Natural killer cell treated with Interleukin-12 subunit alpha and Interleukin-12 subunit beta and Interleukin-15 and Interleukin-18, amount 100 ng/mL, for 72 hours (primary cell): ENCODE measurements at places on chromosomes 2 and 18.

GRCh38 chr2:167944825-167945659, 302.4 kb downstream of the STK39 start:
- H3K27me3 ChIP-seq: peaks cover 10% of the 10 kb centered on the region
- H3K4me1 ChIP-seq: no peaks in the 10 kb centered on the region
- H3K4me3 ChIP-seq: no peak overlapping the region
- DNase-seq: no peak

DNA sequence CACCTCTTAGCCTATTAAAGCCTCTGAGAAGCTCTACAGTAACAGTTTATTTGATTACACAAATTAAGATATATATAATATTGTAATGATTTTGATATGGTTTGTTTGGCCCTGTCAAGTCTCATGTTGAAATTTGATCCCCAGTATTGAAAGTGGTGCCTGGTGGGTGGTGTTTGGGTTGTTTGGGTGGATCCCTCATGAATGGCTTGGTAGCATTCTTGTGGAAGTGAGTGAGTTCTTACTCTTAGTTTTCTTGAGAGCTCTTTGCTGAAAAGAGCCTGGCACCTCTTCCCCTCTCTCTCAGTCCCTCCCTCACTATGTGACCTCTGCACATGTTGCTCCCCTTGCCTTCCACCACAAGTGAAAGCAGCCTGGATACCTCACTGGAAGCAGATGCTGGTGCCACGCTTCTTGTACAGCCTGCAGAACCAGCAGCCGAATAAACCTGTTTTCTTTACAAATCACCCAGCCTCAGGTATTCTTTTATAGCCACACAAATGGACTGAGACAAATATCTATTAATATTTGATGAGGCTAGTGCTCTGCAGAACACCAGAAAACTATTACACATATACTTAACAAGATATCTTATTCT, 52.8 kb downstream of the SLC4A10 start:
- no peak for DNase-seq
- no peaks in the 10 kb centered on the region for H3K4me1 ChIP-seq
- H3K4me3 ChIP-seq: no peak overlapping the region
- no peaks in the 10 kb centered on the region for H3K36me3 ChIP-seq
- peaks cover 2% of the 10 kb centered on the region for H3K27me3 ChIP-seq

GRCh38 chr2:58655152-58655551, 414.0 kb upstream of the FANCL start:
- H3K4me1 ChIP-seq: no peaks in the 10 kb centered on the region
- no peak for DNase-seq
- H3K27me3 ChIP-seq: no peaks in the 10 kb centered on the region
- no peak overlapping the region for H3K27ac ChIP-seq

DNA sequence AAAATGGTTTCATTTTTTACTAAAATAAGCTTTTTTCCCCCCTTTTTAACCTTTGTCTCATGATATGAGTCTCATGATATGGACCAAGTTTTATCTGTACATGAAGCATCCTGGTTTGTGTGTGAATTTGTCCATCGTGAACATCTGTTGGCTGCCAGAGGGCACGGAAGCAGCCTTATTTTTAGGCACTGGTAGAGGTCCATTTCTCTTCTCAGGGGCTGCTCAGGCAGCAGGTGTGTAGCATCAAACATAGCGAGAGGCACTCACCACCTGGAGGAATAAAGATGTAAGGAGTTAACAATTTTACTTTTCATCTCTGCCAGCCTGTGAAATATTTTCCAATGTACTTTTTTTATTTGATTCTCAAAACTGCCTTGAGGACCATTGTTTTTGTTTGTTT, 134.5 kb downstream of the RHBDD1 start:
- DNase-seq: no peak
- peaks cover 16% of the 10 kb centered on the region for H3K4me1 ChIP-seq
- no peak overlapping the region for H3K27ac ChIP-seq
- H3K36me3 ChIP-seq: no peaks in the 10 kb centered on the region

- H3K4me1 ChIP-seq: no peaks in the 10 kb centered on the region
- no peak for DNase-seq
- H3K4me3 ChIP-seq: no peak overlapping the region
- H3K36me3 ChIP-seq: no peaks in the 10 kb centered on the region
- H3K27ac ChIP-seq: no peak overlapping the region
- H3K27me3 ChIP-seq: no peaks in the 10 kb centered on the region
Measured at GRCh38 chr2:138059487-138060300, 95.4 kb downstream of the HNMT start.

GRCh38 chr2:197453914-197454398, 604 bp downstream of the COQ10B start:
- H3K27me3 ChIP-seq: no peaks in the 10 kb centered on the region
- DNase-seq: no peak
- H3K27ac ChIP-seq: peak overlapping the region; percentile 99
- H3K36me3 ChIP-seq: no peaks in the 10 kb centered on the region

DNA sequence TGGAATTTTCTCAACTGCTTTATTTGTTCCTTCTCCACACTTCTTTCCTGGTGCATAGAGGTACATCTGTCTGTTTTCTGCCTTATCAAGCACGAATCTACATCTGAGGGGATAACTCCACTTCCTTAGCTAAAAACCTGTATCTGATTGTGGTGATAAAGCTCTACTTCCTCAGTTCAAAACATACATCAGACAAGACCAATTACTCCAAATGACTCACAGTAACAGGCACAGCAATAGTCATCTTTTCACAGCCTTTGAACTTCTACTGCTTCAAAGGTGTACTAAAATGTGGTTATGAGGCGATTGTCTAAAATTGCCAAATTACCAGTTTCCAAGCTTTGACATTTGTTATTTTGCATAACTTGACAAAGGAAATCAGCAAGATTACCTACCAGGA, 803.6 kb upstream of the ZEB2 start:
- no peak for DNase-seq
- peak overlapping the region; percentile 59 for H3K4me3 ChIP-seq
- peak overlapping the region; percentile 58 for H3K27ac ChIP-seq
- H3K36me3 ChIP-seq: no peaks in the 10 kb centered on the region
- peaks cover 18% of the 10 kb centered on the region for H3K4me1 ChIP-seq
- H3K27me3 ChIP-seq: peaks cover 3% of the 10 kb centered on the region

- H3K4me3 ChIP-seq: no peak overlapping the region
- DNase-seq: no peak
- H3K27ac ChIP-seq: no peak overlapping the region
- H3K27me3 ChIP-seq: peaks cover 14% of the 10 kb centered on the region
Measured at GRCh38 chr2:219452361-219453317, 18.0 kb downstream of the SPEG start.

GRCh38 chr18:68796936-68797690, 767 bp upstream of the CCDC102B start:
- no peaks in the 10 kb centered on the region for H3K27me3 ChIP-seq
- H3K4me3 ChIP-seq: no peak overlapping the region
- no peak for DNase-seq
- H3K27ac ChIP-seq: no peak overlapping the region

DNA sequence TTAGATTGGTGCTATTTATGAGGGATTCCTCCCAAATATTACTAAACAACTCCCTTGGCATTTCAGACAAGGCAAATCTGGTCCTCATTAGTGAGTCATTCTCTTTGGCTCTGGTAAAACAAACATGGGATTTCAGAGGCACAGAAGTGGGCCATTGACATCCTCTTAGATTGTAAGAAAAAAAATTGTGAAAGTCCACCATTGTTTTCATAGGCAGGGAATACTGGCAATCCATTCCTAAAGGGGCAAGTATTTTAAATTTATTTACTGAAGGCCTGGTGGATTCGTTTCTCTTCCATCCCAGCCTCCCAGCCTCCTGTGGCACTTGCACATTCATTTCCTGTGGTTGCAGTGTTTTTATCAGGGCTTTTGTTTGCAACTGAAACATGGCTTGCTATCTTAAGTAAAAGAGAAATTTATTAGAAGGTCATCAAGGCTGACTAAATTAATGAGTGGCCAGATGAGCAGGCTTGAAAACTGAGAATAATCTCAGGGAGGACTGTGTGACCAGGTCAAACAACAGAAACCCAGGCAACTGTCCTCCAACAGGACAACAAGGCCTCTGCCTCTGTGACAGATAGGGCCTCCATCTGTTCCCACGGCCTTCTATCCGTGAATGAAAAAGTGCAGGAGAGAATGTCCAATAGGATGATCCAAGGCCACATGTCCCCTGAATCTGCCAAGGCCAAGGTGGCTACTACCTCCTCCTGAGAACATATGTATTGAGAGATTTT, 23.1 kb upstream of the TNFAIP6 start:
- DNase-seq: no peak
- H3K4me3 ChIP-seq: no peak overlapping the region
- H3K36me3 ChIP-seq: no peaks in the 10 kb centered on the region
- no peaks in the 10 kb centered on the region for H3K4me1 ChIP-seq
- no peak overlapping the region for H3K27ac ChIP-seq

- H3K27ac ChIP-seq: no peak overlapping the region
- no peaks in the 10 kb centered on the region for H3K27me3 ChIP-seq
- no peak overlapping the region for H3K4me3 ChIP-seq
- no peaks in the 10 kb centered on the region for H3K4me1 ChIP-seq
Measured at GRCh38 chr2:229952256-229952835, 30.0 kb downstream of the FBXO36 start.

DNA sequence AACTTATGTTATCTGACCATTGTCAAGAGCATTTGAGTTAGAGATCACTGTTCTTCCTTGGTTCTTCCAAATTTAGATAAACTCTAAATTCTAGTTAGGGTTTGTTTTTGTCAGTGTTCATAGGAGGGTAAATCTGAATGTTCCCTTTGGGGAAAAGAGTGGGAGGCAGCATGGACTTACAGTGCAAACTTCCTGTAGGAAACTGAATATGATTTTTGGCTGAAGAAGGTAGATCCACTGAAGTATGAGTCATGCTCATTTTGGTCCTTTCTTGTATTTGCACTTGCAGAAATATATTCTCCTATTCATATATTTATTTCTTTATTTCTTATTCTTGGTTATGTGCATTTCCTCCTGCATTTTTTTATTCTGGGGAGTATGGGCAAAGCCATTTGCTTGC, 27.3 kb downstream of the CCDC85A start:
- H3K36me3 ChIP-seq: no peaks in the 10 kb centered on the region
- no peaks in the 10 kb centered on the region for H3K4me1 ChIP-seq
- no peak overlapping the region for H3K4me3 ChIP-seq
- no peak overlapping the region for H3K27ac ChIP-seq

GRCh38 chr18:31990823-31991222, 27.8 kb upstream of the RNF125 start:
- no peaks in the 10 kb centered on the region for H3K27me3 ChIP-seq
- H3K4me1 ChIP-seq: peaks cover 4% of the 10 kb centered on the region
- peak overlapping the region; percentile 22 for H3K27ac ChIP-seq
- H3K4me3 ChIP-seq: no peak overlapping the region

GRCh38 chr2:65035351-65035943, 20.8 kb upstream of the CEP68 start:
- no peaks in the 10 kb centered on the region for H3K36me3 ChIP-seq
- H3K4me1 ChIP-seq: peaks cover 27% of the 10 kb centered on the region
- H3K27me3 ChIP-seq: no peaks in the 10 kb centered on the region
- no peak overlapping the region for H3K27ac ChIP-seq
- no peak for DNase-seq
- H3K4me3 ChIP-seq: no peak overlapping the region

DNA sequence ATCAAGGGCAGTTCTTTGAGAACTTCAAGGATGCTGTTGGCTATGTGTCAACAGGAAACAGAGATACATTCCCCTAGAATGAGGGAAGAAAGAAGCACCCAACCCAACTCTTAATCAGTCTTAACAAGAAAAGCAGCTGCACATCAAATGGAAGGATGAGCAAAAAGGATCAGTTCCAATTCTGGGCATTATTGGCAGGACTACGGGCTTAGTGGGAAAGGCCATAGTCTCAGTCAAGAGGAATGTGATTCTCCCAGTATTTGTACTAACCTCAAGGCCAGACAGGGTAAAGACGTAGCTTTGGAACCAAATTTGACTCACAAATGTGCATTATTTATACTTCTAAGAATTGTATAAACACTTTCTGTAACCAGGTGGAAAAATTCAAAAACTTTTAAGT, 18.2 kb downstream of the BMP10 start:
- H3K4me3 ChIP-seq: no peak overlapping the region
- H3K36me3 ChIP-seq: no peaks in the 10 kb centered on the region
- peaks cover 15% of the 10 kb centered on the region for H3K27me3 ChIP-seq
- peaks cover 7% of the 10 kb centered on the region for H3K4me1 ChIP-seq
- no peak overlapping the region for H3K27ac ChIP-seq
- DNase-seq: no peak

DNA sequence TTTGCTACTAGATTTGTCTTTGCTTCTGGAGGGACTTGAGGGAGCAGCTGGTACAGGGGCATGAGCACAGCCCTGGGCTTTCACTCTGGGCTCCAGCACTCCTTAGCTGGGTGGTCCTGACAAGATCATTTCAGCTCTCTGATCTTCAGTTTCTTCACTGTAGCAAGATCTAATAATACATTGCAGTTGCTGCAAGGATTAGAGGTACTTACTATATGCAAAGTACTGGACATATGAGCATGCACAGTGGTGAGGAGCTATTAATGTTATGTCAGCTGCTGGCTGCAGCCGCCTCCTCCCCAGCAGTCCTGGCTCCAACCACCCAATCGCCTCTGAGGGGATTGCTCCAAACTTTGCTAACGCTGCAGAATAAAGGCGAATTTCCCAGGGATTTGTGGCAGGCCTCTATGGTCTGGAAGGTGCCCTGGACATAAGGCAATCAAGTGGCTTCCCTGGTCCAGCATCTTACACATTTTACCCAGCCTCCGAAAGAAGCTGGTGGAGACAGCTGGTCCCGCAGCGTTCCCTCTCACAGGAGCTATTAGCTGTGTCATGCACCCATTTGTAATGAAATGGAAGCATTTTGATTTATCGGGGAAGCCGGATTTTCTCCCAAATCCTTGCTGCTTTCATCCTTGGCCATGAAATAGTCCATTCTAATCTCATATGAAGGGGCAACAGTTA, 96.7 kb downstream of the RHOB start:
- H3K4me3 ChIP-seq: no peak overlapping the region
- H3K36me3 ChIP-seq: no peaks in the 10 kb centered on the region
- H3K27me3 ChIP-seq: no peaks in the 10 kb centered on the region
- H3K27ac ChIP-seq: no peak overlapping the region
- H3K4me1 ChIP-seq: peaks cover 6% of the 10 kb centered on the region

- H3K27ac ChIP-seq: no peak overlapping the region
- no peak for DNase-seq
- peaks cover 22% of the 10 kb centered on the region for H3K27me3 ChIP-seq
- no peaks in the 10 kb centered on the region for H3K36me3 ChIP-seq
- no peaks in the 10 kb centered on the region for H3K4me1 ChIP-seq
- H3K4me3 ChIP-seq: no peak overlapping the region
Measured at GRCh38 chr2:2739231-2739795, 408.2 kb upstream of the MYT1L start.

- H3K27me3 ChIP-seq: peaks cover 4% of the 10 kb centered on the region
- no peak overlapping the region for H3K4me3 ChIP-seq
- H3K4me1 ChIP-seq: no peaks in the 10 kb centered on the region
- no peak overlapping the region for H3K27ac ChIP-seq
- H3K36me3 ChIP-seq: no peaks in the 10 kb centered on the region
- DNase-seq: no peak
Measured at GRCh38 chr2:56133931-56134629, 49.7 kb upstream of the CCDC85A start.

- peak; percentile 62 for DNase-seq
- H3K27me3 ChIP-seq: no peaks in the 10 kb centered on the region
- H3K27ac ChIP-seq: no peak overlapping the region
- H3K4me3 ChIP-seq: no peak overlapping the region
Measured at GRCh38 chr18:46623541-46623940, 33.5 kb downstream of the LOXHD1 start.
